Spleen (tissue), 13 donors: ENCODE measurements at places on chromosomes 3 and 15. TPM values are rescaled to one million over a fixed set of nuclear protein-coding genes. Genes with fewer than 3 reads are reported as not detected.

- DNase-seq: no peak
Measured at GRCh38 chr15:33149919-33150318, 44.6 kb downstream of the FMN1 start.

DNA sequence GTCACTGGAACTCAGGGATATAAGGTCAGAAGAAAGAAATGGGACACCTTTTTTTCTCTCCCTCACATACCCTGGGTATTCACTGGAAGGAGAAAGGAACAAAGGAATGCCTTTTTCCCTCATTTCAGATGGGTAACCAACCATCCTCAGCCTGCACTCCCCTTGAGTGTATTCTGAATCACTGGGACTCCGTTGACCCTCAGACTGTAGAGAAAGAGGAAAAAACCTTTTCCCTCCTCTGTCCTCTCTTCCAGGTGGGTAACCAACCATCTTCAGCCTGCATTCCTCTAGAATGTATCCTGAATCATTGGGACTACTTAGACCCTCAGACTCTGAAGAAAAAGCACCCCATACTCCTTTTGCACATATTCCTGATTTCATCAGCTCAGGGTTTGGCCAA lies 11.4 kb downstream of the PRR20G start:
- no peak for DNase-seq

- no peak for DNase-seq
Measured at GRCh38 chr3:156233876-156234275, 113.5 kb downstream of the KCNAB1 start.

DNA sequence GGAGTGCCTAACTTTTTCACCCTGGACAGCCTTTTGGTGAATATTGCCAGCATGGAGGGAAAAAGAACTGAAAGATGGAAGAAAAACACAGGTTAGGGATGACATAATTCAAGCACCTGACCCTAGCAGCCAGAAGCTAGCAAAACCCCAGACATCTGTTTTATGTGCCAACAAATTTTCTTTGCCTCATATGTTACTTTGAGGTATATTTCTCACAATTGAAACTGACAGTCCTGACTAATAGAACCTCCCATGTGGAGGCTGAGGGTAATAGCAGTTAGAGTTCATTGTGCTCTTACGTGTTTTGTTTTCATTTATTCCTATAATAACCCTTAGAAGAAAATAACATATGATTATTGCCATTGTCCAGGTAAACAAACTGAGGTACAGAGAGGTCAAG lies 71.5 kb upstream of the SLC25A26 start:
- no peak for DNase-seq

DNA sequence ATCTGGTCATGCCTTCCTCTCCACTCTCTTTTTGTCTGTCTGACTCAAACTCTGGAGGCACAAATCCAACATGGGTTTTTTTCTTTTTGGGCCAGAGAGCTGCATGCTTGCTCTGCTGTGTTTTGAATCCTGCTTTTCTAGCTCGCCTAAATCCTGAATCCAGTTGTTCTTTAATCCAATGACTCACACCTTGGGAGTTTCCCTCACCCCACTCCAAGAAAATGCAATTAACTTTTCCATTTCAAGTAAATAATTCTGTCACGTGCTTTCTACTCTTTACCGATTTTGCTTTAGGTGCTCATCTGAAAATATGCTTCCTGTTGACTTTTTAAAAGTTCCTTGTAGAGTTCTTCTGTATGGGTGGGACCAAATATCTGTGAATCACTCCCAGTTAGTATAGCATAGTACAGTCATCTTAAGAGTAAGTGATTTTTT lies 47.6 kb downstream of the SLMAP start:
- no peak for DNase-seq

GRCh38 chr3:34882764-34883163 lies 756.6 kb upstream of the ARPP21 start:
- DNase-seq: no peak

DNA sequence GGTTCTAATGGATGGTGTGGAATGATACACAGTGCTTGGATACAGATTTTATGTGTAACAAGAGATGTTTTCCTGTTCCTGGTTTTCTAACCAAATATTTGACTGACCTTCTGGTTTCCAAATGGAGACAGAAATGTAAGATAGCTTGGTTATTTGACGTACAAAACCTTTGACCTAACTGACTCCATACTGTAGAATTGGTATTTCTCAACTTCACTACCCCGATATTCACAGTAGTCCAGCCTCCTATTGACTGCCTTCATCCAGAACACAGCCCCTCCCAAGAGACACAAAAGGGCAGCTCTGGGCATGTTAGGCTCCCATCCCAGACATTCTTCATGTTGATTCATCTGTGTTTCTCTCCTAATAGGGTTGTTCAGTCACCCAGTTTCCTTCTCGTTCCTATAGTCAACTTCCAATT lies 33.4 kb downstream of the MYO1E start:
- DNase-seq: no peak

The FBXW12 gene
- polyA plus RNA-seq: not detected

The OR5K2 gene
- polyA plus RNA-seq: not detected

The ALDH1L1 gene
- 0.29 TPM for polyA plus RNA-seq

The ROBO1 gene
- 3.8 TPM for polyA plus RNA-seq

The CPA3 gene
- 0.06 TPM for polyA plus RNA-seq
